ENCODE measurements at places on chromosomes 2 and 18.
A peak's percentile ranks its signal among the peaks of the same experiment; 100 is the strongest.

DNA sequence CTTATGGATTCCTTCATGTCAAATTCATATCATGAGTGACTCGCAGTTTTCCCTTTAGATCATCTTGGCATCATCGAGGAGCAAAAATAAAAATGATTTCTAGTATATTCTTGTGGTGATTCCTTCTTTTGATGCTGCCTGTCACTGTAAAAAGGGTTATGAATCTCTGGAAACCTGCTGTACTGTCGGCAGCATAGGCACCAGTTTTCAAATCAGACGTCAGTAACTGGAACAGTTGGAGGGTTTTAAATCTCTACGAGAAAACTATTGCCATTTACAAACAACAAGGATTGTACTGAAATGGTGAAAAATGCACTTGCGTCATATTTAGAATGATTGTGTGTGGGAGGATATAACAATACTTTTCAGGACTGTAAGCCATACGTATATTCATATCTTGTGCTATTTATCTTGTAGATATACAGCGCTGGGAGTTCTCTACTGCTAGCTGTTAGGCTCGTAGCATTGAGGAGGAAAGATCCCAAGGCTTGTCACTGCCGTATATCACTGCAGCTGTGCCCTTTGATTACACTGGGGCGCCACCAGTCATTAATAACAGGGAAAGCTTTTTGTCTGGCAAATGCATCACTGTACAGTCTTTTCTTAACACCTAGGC lies 320.7 kb downstream of the MTX2 start:
- DNase-seq = no peak

DNA sequence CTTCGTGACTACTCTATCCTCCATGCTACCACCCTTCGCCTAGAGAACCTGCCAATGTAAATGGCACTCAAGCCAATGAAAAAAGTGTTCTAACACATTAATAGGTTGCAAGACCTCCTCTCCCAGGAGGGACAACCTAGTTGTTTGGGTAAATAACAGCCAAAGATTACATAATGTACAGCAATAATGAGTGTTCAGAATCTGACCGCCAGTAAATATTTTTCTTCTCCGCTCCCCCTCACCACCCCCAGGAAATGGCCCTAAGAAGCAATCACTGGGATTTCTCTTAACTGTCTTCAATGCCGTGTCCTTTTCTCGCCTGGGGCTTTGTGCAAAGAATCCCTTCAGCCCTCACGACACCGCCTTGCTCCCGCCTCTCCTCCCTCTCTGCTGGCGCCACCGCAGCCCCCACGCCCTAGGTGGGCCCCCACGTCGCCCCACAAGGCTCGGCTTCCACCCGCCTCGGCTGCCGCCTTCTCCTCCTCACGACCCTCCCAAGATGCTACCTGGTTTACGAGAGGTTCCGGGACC lies 458 bp downstream of the HYCC2 start:
- DNase-seq = no peak

DNA sequence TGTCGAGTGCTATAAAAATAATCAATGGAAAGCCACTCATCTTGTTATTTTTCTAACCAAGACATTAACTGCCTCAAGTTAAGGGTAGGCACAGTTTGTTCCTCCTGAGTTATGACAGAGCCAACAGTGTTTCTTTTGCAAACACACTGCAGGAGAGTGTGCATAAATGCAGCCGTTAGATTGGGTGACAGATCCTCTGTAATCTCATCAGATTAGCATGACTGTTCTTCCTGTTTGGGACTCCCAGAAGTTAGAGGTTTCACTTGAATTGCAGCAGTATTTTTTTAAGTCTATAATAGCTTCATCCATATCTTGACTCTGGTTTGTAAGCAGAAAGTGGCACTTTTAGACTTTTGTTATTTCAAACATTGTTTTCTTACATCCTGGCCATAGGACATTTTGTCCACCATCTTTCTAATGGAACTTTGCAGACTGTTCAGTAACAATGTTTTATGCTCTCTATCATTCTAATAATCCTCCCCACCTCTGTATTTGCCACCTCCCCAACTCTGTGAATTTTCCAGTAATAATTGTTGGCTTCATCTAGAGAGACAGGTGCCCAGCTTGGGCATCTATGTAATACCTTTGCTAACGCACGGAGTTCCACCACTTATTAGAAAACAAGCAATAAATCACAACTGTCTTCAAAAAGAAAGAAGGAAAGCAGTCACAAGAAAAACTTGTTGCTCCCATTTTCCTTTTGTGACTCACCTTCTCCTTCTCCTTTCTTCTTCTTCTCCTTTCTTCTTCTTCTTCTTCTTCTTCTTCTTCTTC lies 560.0 kb downstream of the ADCYAP1 start:
- DNase-seq = no peak

DNA sequence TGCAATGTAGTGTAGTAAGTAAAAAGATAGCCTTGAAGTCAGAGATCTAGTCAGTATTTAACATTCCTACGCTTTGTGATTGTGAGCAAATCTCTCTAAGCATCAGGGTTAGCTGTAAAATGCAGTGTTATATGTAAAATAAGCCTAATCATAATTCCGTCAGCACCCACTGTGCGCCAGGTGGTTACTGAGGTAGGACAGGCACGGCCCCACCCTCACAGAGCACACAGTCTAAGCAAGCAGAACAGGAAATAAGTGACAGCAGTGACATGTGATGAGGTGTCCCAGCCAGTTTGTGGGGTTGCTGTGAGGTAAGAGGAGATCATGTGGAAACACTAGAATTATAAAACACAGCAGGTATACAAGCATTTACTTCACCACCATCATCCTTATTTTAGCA lies 267.1 kb downstream of the ICOS start:
- DNase-seq = no peak

- no peak for DNase-seq
Measured at GRCh38 chr18:44750774-44751173, 70.1 kb downstream of the SETBP1 start.

DNA sequence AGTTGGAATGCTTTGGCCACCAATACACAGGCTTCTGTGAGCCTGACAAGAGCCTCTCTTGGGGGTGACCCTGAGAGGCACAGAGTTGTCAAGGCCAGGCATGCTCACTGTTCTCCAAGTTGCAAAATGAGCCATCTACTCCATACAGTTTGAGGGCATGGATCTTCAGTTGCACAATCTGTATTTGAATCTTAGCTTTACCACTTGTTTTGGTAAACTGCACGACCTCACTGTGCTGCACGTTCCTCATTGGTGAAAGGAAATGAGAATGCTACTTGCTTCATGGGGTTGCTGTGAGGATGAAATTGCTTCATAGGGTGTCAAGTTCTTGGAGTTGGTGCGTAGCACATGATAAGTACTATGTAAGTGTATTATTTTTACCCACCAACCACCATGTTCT lies 12.0 kb upstream of the HAAO start:
- no peak for DNase-seq

GRCh38 chr2:98512699-98513098 lies 68.0 kb downstream of the INPP4A start:
- no peak for DNase-seq

- peak; percentile 40 for DNase-seq
Measured at GRCh38 chr18:75727456-75727855, 300.0 kb upstream of the SMIM21 start.

DNA sequence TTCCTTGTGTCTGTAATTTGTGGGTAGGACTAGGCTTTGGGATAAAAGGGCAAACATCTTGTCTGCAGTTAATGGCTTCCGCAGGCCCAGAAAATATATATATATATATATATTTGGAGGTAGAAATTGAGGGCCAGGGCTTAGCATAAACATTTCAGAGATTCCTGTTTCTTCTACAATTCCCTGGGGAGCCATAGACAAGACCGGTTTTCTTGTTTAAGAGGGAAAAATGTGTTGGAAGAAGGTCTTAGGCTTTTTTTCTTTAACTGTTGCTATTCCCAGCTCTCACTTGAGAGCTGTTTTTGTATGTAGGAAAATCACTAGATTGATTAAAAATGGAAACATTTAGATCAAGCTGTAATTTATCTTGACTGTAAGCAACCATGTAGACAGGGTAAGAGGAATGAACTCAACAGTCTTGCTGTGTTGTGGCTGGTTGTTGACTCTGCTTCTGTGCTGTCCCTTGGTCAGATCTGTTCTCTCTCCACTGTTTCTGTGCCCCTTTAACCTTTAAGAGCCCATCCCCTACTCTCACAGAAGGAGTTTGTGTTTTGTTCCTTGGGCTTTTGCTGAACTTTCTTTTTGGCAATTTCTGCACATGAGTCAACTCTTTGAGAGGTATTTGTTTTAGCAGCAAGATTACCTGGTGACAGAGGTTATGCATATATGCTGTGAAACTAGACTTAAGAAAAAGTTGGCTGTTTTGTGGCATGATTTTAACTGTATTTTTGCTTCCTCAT lies 58.3 kb downstream of the EFEMP1 start:
- no peak for DNase-seq

GRCh38 chr18:23563377-23564043 lies 22.8 kb downstream of the NPC1 start:
- DNase-seq = no peak

- peak; percentile 40 for DNase-seq
Measured at GRCh38 chr18:56831988-56832387, 180.8 kb downstream of the WDR7 start.

DNA sequence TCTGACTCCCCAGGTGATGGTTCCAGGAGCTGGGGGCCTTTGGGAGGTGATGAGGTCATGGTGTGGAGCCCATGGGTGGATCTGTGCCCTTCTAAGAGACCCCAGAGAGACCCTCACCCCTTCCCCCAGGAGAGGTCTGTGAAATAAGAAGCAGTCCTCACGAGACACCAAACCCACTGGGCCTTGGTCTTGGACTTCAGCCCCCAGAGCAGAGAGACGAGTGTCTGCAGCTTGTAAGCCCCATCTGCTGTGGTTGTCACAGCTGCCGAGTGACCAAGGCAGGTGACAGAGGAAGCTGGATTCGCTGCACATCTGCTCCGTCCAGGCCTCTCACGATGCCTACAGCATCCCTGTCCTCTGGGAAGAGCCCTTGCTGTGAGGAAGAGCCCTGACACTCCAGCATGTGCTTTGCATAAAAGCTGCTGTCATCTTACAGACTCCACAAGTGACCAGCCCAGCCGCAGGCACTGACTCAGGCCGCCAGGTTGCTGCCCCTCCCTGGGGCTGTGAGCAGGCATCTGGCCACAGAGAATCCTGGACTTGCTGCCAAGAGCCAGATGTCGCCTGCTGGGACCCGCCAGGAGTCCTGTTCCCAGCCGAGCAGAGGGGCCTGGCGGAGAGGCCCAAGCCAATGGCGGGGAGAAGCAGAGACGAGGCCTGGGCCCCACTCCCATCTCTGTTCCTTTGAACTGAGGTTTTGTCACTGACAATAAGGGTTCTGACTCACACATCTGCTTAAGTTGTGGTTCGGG lies 150.8 kb downstream of the PXDN start:
- peak; percentile 70 for DNase-seq

DNA sequence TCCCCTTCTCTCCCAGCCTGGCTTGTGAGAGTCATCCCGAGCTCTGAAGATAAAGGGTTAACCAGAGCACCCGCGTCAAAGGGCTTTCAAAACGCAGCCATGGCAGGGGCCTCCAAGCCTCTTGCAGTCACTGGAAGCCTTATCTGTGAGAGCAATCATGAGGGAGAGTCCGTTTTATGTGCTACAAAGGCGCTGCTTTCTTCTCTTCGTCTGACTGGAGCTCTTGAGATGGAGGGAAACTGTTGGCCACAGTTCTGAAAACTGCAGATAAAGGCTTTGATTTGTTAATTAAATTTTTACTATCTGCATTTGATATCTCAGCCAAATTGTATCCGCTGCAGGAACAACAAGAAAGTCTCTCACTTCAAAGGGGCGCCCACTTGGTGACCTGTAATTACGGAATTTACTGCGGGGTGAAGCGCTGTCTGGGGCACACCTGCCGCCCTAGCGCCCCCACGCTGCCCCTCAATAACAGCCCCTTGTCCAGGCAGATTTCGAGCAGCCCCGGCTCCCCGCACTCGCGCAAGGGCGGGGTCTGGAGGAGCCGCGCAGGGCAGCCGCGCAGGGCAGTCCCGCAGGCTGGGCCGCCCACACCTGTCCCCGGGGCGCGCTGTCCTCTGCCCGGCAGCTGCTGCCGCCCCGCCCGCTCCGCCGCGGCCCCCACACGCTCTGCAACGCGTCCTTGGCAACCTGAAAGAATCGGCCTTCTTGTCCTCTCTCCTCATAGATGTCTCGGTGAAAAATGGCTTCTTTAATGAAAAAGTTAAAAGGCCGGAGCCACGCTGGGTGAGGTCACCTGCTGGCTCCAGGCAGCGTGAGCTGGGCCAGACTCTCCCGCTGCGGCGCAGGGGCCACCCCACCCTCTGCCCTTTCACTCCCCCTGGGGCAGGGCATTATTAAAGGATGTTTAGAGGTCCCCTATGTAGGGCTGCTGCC lies 217.9 kb downstream of the VAPA start:
- peak; percentile 55 for DNase-seq

DNA sequence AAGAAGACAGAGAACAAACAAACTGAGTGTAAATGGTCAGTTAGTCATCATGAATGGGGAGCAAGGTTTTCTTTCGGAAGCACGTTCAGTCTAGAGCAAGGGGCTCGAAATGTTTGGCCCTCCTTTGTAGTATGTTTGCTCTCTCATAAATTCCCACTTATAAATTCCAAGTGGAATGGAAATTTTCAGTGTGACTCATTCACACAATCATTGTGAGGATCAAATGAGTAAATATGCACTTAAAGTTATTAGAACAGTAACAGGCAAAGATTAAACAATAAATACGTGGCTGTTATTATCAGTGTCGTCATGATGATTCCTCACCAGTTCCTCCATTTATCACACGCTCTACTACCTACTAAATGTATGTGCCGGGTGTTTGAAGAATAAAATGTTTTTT lies 10.5 kb downstream of the CNGA3 start:
- DNase-seq = no peak

- DNase-seq = no peak
Measured at GRCh38 chr18:36312806-36313395, 15.4 kb downstream of the FHOD3 start.

GRCh38 chr2:223221139-223221835 lies 169.3 kb downstream of the KCNE4 start:
- no peak for DNase-seq

DNA sequence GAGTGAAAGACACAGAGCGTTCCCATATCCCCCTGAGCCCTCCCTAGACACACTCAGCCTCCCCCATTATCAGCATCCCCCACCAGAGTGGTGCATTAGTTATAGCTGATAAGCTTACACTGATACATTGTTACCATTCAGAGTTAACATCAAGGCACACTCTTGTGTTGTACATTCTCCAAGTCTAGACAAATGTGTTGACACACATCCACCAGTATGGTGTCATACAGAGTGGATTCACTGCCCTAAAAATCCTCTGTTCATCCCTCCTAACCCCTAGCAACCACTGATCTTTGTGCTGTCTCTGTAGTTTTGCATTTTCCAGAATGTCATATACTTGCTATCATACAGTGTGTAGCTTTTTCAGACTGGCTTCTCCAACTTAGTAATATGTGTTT lies 78.0 kb upstream of the RPL31 start:
- no peak for DNase-seq

GRCh38 chr2:20483194-20483895 lies 36.5 kb downstream of the RHOB start:
- peak; percentile 65 for DNase-seq

- no peak for DNase-seq
Measured at GRCh38 chr2:13818002-13818401, 814.5 kb upstream of the LRATD1 start.

- DNase-seq = no peak
Measured at GRCh38 chr2:227394401-227394800, 6.7 kb upstream of the SCYGR1 start.

- no peak for DNase-seq
Measured at GRCh38 chr2:120437604-120438000, 91.7 kb downstream of the INHBB start.

Measured in femur (tissue), 1 donor.